NCI-H1930 (cell line): ENCODE measurements at places on chromosomes 11 and 22.

DNA sequence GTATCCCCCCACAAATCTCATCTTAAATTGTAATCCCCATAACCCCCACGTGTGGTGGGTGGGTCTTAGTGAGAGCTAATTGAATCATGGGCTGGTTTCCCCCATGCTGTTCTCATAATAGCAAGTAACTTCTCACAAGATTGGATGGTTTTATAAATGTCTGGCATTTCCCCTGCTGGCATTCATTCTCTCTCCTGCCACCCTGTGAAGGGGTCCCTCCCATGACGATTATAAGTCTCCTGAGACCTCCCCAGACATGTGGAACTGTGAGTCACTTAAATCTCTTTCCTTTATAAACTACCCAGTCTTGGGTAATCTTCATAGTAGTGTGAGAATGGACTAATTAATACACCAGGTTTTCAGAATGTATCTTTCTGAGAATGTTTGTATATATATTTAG, 1159.4 kb downstream of the FAM181B start:
- no peak for DNase-seq

- DNase-seq: peak; percentile 45
Observed at GRCh38 chr22:37043828-37044538, 7.6 kb upstream of the KCTD17 start.

GRCh38 chr11:47305734-47306483, 36.0 kb downstream of the MADD start:
- no peak for DNase-seq

DNA sequence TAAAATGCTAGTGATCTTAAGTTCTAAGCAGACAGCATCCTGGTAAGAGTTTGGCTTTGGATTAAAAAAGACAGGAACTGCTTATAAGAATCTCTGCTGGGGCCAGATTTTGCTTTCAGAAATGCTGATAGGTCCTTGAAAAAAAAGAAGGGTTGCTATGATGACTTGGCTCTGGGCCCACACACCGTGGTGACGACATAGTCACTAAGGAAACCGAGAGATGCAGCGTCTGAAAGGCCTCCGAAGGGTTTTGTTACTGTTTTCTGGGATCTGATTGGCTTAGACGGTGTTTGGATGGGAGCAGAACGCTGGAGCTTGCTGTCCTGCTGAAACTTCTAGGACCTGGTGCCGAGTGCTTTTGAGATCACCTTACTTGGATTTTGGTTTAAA, 8.4 kb downstream of the FAM118A start:
- no peak for DNase-seq

DNA sequence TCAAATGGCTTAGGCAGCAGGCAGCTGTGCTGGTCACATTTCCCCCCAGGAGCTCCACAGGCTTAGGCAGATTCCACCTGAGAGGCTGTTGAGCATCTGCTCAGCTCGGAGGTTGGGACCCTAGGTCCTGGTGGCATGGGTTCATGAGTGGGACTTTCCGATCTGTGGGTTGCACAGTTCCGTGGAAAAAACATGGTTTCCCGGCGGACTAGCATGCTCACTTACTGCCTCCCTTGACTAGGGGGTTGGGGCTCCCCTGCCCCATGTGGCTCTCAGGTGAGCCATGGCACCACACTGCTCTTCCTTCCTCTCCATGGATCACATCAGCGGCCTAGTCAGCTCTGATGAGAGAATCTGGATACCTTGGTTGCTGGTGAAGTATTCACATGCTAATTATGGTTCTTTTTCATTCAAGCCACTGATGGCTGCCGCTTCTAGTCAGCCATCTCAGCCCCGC, 685.1 kb downstream of the METTL15 start:
- no peak for DNase-seq

GRCh38 chr11:120098503-120099020, 39.4 kb downstream of the TRIM29 start:
- no peak for DNase-seq

DNA sequence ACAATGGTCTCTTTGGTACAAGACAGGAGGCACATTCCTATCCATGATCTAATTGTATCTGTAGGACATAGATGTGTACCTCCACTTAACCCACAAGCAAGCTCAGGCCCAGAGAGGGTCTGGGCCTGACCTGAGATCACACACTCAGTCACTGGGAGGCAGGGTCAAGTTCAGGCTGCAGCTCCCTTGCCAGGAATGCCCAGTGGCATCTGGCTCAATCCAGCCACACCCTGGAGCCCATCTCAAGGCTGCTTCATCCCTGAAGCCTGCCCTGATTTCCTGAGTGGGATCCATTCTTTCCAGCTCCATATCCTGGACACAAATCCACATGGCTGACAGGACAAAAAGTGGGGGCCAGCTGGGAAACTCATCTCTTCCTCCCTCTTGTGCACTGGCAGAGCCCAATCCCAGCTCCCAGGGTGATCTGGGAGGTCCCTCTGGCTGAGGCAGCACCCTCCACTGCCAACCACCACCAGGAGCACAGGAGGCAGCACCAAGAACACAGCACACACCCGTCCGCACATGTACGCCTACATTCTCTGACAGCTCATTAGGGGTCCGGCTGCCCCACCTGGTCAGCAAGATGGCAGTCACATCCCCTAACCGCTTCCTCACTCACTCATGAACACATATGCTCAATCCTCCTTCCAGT, 39.2 kb upstream of the KLHL35 start:
- DNase-seq: no peak

GRCh38 chr11:134233729-134234179, 9.3 kb downstream of the VPS26B start:
- no peak for DNase-seq
